Activated T-helper 1 cell treated with anti-CD3 and anti-CD28 coated beads, Interleukin-2, amount 50 U/mL, for 16 hours (primary cell): ENCODE measurements at places on chromosomes 16 and 17.

DNA sequence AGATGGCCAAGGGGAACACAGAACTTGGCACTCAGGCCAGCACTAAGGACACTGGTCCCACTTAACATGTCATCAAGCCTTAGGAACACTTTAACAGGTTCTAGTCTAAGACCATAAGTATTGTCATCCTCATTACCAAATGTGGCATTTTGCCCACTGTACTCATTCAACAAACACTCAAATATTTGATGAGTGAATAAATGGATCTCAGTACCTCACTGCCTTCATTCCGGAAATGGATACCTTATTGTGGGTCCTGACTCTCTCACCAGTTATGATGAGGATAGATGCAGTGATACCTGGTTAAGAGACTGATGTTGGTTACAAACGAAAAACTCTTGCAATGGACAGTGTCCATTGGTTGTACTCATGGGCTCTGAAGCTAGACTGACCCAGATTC is 455.2 kb upstream of the DYNLRB2 start:
- no peak for DNase-seq

DNA sequence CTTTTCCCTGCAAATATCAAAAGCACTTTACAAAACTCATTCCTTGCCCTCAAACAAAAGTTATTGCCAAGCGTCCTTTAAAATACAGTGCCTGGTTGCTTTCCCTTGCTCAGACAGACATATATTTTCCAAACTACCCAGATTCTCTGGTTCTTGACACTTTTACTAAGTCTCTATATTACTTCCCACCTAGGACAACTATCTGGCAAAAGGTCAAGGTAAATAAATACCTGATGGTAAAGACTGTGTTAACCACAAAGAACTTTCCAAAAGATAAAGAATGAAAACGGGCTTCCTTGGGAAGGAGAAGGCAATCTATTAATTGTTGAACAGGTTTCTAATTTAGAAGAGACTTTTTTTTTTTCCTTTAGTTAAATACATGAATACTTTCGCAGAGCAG is 1.9 kb downstream of the HS3ST3A1 start:
- DNase-seq = no peak

GRCh38 chr16:74626741-74627416 is 20.0 kb upstream of the GLG1 start:
- no peak for DNase-seq

DNA sequence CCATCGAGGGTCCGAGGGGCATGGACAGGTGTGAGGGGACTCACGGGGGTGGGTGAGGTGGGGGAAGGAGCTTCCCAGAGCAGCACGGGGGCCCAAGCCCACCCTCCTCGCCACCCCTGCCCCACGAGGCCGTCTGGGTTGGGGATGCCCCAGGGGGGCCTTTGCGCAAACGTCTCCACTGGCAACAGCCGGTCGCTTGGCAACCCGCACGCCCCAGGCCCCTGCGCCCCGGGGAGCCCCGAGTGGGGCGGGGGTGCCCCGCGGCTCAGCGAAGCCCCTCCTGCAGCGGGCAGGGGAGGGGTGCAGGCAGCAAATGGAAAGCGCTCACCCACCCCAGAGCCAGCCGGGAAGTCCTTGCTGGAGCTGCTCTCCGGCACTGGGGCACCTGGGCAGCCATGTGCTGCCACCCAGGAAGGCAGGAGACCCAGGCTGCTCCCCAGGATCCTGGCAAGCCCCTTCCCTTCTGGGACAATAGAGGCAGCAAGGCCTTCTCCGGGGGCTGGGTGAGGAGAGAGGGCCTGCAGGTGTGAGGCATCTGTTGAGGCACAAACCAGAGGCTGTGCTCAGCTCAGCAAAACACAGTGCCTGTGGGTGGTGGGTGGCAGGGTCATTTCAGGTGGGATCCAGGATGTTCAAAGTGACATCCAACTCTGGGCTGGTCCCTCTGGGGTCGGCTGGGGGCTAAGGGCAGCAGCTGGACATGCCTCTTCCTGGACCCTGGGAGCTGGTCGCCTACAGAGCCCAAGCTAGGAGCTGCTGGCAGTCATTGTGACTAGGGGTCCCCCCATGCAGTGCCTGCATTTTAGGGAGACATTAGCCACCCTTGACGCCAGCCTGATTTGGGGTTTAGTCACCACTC is 80.9 kb upstream of the CBX4 start:
- DNase-seq = no peak

GRCh38 chr17:38428643-38429371 is 543 bp downstream of the ARHGAP23 start:
- DNase-seq = no peak

DNA sequence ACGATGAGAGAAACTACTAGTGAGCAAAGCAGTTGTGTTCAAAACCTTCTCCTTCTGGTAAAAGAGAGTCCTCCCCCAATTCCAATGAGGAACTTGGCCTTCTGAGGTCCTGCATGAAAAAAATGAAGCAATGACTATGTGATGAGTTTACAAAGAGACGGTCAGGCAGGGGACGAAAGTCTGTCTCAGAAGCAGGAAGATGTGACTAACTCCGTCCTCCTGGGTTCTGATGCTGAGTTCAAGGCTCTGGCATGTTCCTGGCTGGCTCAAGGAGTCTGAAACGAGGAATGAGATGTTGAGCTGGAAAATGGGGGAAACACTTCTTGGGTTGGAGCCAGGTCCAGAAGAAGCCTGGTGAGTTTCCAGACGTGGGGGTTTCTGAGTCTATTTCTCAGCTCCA is 129.6 kb downstream of the CPPED1 start:
- DNase-seq = no peak

GRCh38 chr17:65800655-65801054 is 239.2 kb upstream of the AXIN2 start:
- no peak for DNase-seq

- DNase-seq = no peak
These were observed 90.3 kb downstream of the USP32 start for GRCh38 chr17:60301649-60302048.
